ENCODE measurements at places on chromosomes 6 and 20.

- no peak for DNase-seq
These were observed 70.4 kb downstream of the SLC22A23 start for GRCh38 chr6:3386374-3386857.

- DNase-seq = peak; percentile 90
These were observed 11.5 kb downstream of the PMEPA1 start for GRCh38 chr20:57698116-57698866.

- peak; percentile 29 for DNase-seq
These were observed 19.0 kb downstream of the EPB41L1 start for GRCh38 chr20:36173451-36173933.

DNA sequence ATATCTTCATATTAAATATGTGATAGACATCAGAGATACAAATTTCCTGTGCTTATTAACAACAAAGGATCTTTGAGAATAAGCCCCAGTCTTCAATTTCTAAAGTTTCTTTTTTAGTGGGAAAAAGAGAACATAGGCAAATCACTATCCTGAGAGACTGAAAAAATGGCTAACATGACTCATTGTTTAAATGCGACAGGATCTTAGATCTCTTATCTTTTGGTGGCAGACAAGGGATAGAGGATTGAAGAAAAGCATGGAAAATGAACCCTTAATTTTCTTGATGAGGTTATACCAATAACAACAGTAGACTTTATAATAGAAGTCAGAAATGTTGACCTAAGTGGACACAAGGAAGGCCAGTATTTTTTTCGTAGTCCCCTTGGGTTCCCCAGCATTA, 178.6 kb upstream of the MAP3K7 start:
- no peak for DNase-seq

GRCh38 chr20:57747861-57748481, 38.2 kb upstream of the PMEPA1 start:
- no peak for DNase-seq

DNA sequence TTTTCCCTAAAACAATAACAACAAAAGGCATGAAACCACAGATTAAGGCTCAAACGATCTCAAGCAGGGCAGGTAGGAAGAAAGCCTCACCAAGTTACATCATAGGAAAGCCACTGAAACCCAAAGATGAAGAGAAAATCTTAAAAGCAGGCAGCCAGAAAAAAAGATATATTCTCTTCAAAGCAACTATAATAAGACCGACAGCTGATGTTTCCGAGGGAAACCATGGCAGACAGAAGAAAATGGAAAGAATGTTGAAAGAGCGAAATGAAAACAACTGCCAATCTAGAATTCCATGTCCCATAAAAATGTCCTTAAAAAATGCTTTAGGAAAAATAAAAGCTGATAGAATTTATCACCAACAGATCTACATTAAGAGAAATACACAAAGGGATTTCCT, 161.5 kb upstream of the THBS2 start:
- DNase-seq = no peak

DNA sequence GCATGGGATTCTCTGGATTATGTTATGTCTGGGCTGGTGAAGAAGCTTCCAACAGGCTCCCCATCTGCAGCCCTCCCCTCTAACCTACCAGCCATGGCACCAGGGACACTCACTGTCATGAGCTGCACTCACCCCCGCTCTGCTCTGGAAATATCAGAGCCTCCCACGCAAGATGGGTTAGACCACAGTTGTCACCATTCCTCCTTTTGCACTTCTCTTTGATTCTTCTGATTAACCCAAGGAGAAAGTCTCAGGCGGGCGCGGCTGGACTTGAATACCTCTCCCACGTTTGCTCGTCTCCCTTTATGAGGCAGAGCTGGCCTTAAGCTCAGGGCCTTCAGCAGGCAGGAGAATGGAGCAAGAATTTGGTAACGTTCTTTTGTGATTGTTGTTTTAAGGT, 128.1 kb downstream of the CEBPB start:
- DNase-seq = no peak

DNA sequence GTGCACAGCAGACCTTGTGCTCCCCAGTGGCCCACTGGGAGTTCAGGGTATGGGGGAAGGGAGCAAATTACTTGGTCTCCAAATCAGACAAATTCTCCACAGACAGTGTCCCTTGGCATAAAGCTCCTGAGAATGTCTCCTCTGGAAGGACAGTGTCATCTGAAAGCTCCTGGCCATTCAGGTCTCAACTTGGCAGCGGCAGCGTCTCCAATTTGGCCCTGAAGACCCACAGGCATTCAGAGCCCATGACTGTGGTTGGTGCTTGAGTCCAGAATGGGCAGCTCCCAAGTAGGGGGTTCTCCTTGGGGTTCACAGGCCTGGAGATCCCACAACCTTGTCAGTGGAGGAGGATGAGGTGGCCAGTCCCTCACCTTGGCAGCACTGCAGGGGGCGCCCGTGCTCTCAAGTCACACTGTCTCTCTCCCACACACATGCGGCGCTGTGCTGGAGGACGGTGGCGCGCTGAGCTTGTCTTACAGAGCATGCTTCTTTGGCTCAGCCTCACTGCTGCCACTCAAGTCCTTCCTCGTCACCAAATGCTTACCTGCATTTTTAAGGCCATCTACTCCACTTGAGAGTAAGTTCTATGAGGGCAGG, 20.7 kb downstream of the DYNLRB1 start:
- DNase-seq = peak; percentile 74

DNA sequence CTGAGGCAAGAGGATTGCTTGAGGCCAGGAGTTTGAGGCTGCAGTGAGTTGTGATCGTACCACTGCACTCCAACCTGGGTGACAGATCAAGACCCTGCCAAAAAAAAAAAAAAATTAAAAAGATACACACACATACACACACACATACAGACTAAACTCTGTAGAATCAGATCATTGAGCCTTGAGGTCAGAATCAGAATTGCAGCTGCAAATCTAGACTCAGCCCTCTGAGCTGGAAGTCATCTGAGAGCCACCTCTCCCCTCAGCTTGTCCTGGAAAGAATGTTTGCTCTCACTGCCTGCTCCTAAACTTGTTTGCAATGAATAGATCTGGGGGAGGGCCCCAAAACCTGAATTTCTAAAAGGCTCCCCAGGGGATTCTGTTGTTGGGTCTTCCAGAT, 41.4 kb upstream of the ANGPT4 start:
- DNase-seq = peak; percentile 4

GRCh38 chr6:132286298-132287019, 114.8 kb downstream of the MOXD1 start:
- DNase-seq = no peak

DNA sequence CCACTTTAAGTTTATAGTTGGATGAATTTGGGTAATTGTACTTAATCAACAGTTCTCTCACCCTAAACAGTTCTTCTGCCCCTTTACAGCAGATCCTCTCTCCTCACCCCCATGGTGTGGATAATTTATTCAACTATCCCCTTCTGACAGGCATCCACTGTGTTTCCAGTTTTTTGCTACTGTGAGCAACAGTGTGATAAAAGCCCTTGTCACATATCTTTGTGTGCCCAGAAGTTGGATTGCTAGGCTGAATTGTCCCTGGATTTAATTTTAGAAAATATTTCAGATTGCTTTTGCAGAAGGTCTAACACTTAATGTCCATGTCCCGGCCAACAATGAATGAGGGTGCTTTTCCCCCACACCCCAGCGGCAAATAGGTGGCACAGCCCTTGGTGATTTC, 30.5 kb upstream of the SCUBE3 start:
- DNase-seq = no peak

DNA sequence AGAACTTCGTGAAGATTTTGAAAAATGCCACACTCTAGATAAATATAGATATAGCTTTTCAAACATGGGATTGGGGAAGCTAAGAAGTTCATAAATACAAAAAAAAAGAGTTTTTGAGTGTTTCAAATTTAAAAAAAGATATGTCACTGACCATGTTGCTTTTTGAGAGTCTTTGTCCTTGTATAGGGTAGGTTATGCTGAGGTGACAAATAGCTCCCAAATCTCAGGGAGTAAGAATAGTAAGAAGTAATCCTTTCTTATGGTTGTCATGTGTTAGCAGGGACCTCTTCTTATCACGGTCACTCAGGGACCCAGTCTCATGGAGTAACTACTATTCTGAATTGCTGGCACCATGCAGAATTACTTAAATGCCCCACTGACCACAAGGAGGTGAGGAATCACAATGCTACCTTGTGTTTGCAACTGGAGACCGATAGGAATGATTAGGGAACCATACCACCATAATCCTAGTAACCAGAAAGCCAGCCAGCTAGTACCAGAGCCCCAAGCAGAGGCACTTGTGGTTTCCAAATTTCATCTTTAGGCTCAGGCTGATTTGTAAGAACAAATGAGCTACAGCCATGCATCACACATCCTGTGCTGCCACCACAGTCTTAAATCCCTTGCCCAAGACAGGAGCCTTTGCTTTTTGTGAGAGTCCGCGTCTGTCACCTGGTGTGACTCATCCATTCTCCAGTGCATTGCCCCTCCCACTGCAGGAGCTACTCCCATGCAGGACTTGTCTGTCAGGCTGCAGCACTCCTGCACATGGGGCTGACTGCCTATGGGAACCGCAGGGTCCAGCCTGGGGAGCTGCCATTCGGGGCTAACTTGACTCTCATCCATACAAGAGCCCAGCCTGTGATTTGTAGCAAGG, 42.4 kb upstream of the ADGRF4 start:
- peak; percentile 37 for DNase-seq

GRCh38 chr20:62977613-62978560, 25.4 kb downstream of the SLC17A9 start:
- no peak for DNase-seq

DNA sequence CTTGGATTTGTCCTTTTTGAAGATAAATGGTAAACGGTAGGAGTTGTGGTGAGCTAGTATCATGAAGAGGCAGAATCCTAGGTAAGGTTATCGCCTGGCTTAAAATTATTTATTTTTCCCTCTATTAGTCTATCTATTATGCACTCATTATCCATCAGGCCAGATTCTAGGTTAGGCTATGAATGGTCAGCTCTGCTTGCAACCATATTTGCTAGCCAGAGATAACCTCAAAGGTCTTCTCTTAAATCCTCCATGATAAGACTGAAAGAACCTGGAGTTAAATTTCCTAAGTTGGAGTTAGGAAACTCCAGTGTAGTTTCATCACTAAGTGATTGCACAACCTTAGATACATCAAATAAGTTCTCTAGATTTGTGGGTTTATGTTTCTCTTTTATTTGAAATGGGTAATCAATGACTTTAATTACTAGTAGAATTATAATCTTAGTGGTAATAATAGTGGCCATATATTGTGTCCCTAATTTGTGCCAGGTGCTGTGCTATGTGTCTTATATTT, 302.1 kb upstream of the RUNX2 start:
- DNase-seq = peak; percentile 55

- no peak for DNase-seq
These were observed 22.9 kb upstream of the NPBWR2 start for GRCh38 chr20:64130271-64130670.

- no peak for DNase-seq
These were observed 99.1 kb upstream of the KCNQ5 start for GRCh38 chr6:72522735-72523141.

GRCh38 chr20:48606841-48607543, 220.8 kb downstream of the PREX1 start:
- DNase-seq = no peak

GRCh38 chr6:152746172-152746553, 4.4 kb upstream of the VIP start:
- DNase-seq = peak; percentile 57

DNA sequence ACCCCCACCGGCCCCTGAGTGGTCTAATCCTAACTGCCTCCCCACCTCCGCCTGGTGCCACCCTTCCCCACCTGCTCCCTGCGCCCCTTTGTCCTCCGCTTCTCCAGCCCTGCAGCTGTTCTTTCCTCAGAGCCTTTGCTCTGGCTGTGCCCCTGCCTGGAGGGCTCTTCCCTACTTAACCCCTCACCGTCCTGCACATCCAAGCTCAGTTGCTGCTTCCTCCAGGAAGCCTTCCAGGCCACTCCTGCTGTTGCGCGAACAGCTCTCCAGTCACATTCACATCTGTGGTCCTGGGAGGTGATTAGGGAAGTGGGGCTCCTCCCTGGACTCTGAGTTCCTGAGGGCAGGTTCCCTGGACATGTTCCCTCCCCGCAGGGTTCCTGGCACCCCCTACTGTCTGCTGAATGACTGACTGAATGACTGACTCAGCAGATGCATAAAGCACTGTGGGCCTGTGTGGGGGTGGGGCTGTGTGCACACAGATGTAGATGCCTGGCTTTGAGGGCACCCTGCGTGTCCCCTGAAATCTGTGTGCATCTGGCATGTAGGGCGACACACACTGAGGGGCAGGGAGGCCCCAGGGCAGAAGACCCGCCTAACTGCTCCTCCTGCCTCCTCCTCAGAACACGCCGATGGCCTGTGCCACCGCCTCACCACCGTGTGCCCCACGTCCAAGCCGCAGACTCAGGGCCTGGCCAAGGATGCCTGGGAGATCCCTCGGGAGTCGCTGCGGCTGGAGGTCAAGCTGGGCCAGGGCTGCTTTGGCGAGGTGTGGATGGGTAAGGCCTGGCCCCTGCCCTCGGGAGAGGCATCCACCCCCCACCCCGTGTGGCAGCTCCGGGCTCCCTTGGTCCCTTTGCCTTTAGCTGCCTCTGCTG, 51.4 kb downstream of the SRC start:
- DNase-seq = no peak

GRCh38 chr20:63092660-63093215, 86.0 kb upstream of the BHLHE23 start:
- DNase-seq = no peak

DNA sequence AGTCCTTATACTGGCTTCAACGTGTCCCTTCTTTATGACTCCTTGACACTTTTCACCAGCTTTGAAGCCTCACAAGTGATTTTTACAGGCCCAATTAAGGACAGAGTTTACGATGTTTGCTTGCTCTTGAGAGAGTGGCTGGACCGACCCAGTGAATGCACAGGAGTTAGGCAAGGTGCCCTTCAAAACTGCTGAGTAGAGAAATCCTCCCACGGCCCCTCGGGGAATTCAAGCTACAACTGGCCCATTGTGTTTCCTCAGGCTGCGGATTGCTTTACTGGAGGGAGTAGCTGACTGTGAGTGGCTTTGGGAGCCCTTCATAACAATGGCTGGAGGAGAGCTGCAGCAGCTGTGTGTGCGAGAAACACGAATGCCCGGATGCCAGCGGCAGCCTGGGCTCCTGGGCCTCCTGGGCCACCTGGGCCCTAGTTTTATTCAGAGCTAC, 50.0 kb downstream of the SGK1 start:
- DNase-seq = peak; percentile 72

- DNase-seq = peak; percentile 78
These were observed 34.9 kb downstream of the RNF24 start for GRCh38 chr20:3980260-3981131.

Measured in cardiac fibroblast (primary cell).